HCT116 (cell line): ENCODE measurements at places on chromosomes 1 and 21.

- DNase-seq: no peak
Observed at GRCh38 chr1:74412244-74412643, 100.2 kb downstream of the LRRC53 start.

DNA sequence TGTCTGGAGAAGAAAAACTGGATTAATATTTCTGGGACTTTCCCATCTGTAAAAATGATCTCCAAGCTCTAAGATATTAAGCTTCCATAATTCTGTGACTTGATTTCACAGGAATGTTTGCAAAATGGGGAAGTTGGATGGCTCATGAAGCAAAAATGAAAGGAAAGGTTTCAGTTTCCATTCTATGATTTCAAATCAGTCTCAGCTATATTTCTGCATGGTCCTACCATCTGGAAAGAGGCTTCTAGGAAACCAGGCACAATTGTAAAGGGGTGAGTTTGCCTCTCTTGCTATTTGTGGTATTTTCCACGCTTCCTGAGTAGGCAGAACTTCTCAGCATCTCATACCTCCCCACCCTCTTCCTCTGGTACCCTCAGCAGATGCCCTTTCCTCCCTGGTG lies 22.4 kb upstream of the ACTN2 start:
- no peak for DNase-seq

GRCh38 chr1:120178799-120179756 lies 2.8 kb upstream of the SEC22B start:
- no peak for DNase-seq

GRCh38 chr1:214044438-214045214 lies 56.9 kb downstream of the PROX1 start:
- no peak for DNase-seq

DNA sequence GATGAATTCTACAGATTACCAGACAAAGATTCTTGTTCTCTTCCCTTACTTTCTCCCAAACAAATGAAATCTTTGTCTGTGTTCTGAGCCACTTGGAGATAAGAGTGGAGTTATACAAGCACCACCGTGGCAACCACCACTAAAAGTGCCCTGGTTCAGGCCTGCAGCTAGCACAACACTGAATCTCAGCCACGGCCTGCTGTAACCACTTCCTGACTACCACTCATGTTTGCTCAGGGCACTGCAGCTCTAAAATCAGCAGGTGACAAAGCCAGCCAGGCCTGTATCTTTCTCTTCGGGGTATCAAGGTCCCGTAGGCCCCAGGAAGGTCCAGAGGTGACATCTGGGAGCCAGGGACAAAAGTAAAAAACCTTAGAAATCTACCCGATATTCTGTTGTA lies 3.2 kb upstream of the OR2T6 start:
- no peak for DNase-seq

DNA sequence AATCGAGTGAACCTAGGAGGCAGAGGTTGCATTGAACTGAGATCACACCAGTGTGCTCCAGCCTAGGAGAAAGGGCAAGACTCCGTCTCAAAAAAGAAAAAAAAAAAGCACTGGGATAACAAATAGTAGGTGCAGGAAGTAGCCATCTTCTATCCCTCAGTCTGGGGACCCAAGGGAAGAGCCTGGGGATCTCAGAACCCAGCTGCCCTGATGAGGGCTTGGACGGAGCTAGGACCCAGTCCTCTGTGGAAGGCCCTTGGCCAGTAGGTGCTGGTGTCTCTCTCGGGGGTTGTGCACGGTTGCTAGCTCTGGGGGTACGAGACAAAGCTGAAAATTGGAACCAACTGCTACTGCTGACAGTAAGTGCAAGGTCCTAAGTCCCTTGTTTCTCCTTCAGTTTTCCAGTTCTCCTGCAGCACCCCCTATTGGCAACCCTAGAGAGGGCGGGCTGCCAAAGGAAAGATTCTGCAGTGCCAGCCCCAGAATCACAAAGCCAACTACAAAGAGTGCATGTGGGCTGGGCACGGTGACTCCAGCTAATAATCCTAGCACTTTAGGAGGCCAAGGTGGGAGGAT lies 57.6 kb upstream of the KIF1B start:
- peak; percentile 16 for DNase-seq

DNA sequence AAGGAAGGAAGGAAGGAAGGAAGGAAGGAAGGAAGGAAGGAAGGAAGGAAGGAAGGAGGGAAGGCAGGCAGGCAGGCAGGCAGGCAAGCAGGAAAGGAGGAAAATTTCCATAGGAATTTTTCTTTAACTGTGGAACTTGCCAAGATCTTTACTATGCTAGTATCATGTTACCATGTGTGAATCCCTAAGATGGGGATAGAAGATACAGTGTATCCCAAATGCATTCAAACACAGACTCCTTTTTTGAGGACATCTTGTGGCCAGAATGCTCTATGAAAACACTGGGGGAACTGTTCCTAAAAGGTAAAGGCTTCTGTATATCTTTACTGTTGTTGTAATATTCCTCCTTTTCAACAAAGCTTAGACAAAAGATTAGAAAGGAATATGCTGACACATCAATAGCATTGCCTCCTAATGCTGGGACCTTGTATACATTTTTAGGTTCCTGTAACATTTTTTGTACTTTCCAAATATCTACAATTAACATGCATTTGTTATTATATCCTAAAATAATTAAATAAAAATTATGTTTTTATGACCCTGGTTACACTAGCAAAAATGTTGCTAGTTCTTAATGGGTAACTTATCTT lies 20.6 kb downstream of the CCDC190 start:
- DNase-seq: no peak

DNA sequence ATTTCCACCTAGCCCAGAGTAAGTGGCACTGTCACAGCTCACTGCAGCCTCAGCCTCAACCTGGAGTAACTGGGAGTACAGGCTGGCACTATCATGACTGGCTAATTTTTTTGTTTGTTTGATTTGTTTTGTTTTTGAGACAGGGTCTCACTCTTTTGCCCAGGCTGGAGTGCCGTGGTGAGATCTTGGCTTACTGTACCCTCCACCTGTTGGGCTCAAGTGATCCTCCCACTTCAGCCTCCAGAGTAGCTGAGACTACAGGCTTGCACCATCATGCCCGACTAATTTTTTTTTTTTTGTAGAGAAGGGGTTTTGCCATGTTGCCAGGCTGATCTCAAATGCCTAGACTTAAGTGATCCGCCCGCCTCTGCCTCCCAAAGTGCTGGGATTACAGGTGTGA lies 2.5 kb downstream of the UCK2 start:
- no peak for DNase-seq

DNA sequence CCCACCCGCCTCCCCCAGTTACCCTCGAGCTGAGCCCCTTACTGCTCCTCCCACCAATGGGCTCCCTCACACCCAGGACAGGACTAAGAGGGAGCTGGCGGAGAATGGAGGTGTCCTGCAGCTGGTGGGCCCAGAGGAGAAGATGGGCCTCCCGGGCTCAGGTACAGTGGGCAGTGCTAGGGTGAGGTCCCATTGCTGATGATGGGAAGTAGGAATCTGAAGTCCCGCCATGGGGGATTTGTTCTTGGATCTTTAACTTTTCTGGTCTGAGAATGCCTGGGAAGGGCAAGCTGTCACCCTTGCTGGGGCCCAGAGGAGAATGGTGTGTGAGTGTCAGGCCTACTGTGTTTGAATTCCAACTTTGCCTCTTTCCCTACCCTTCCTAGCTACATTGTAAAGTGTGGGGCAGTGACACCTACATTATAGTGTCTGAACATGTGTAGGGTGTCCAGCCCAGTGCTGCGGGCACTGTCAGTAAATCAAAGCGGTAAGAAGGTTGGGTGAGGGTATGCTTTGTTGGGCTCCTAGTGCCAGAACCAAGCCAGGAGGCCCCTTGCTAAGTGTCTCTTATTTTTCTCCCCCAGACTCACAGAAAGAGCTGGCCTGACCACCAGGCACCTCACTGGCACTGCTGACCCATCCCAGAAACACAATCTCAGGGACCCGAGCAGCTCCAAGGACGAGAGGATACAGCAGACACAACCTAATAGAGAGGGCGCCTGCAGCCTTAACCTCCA lies 44.7 kb downstream of the YARS1 start:
- DNase-seq: no peak

GRCh38 chr1:36599828-36600227 lies 117.1 kb upstream of the CSF3R start:
- no peak for DNase-seq

DNA sequence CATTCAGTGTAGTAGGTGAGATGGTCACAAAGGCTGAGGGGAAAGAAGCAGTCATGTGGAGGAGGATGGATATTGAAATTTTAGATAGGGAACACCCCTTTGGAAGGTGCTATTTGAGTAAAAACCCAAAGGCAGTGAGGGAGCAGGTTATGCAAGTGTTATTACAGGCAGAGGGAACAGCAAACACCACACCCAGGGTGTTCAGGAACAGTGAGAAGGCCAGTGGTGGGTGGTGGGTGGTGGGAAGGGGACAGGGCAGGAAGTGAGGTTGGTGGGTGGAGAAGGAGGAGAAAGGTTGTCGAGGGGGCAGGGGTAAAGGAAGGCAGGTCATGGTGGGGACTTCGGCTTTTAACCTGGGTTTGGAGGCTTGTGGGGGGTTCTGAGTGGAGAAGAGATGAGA lies 39.2 kb upstream of the SCMH1 start:
- no peak for DNase-seq

DNA sequence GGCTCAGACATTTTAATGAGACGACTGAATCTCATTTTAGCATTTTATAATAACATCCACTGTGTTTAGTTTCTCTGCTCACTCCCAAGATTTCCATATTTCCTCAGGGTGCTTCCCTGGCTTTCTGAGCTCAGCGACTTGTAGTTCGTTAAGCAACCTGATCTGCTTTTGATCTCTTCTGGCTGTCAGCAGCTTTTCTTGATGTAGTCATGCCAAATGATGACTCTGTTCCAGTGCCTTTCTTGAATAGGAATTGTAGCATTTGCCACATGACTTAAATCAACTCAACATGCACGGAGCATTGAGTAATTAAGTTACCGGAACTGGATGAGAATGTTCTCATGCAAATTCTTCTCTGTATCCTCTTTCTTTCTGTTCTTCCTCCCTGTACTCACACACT lies 246.1 kb downstream of the FMN2 start:
- DNase-seq: no peak

- no peak for DNase-seq
Observed at GRCh38 chr1:226568975-226569741, 20.6 kb downstream of the STUM start.

DNA sequence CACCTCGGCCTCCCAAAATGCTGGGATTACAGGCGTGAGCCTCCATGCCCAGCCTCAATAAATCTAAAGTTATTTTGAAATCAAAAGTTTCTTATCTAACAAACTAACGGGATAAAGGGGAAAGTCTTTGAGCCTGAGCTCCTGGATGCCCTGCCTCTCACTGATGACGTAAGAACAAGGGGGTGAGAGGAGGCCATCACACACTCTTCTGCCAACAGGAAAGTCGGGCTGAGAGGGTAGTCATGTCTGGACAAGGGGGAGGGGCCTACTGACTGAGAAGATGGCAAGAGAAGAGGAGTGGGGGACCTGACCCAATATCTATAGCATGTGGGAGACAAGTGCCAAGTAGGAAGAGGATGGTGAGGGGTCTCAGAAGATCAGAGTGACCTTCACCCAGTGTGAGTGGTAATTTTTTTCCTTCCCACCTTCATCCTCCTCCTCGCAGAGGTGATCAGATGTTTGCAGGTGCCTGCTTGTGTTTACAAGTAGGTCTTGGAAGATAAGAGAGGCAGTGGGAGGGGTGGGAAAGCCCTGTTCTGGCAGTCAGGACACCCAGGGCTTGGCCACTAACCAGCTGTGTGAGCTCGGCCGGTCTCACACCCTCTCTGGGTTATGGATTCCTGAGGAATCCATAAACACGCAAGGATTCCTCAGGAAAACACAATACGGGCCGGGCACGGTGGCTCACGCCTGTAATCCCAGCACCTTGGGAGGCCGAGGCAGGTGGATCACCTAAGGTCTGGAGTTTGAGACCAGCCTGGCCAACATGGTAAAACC lies 9.6 kb downstream of the UQCRHL start:
- DNase-seq: no peak

DNA sequence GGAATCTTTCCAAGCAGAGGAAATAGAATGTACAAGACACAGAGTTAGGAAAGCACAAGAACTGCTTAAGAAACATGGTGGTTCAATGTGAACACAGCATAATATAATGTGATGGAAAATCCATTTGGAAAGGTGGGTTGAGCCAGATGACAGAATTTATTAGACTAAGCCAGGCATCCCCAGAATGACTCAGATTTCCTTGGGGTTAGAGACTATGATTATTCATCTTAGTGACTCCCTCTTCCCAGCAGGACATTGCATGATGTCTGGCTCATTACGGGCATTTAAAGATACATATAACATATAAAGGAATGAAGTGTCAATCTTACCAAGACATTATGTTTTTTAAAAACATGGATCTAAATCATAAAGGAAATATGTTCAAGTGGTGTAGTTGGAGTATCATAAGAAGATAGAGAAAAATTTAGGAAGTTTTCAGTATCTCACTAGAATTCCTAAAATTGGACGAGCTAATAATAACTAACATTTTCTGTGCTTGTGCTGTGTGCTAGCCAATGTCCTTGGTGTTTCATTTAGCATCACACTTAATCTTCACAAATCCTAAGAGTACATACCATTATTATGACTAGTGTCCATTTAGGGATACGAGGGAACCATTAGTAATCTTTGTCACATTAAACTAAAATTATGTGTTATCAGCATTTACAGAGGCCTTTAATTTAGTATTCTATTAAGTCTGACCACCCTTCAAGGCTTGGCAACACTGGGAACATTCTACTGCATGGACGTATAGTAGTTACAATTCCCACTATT lies 41.0 kb upstream of the ST6GALNAC5 start:
- no peak for DNase-seq

DNA sequence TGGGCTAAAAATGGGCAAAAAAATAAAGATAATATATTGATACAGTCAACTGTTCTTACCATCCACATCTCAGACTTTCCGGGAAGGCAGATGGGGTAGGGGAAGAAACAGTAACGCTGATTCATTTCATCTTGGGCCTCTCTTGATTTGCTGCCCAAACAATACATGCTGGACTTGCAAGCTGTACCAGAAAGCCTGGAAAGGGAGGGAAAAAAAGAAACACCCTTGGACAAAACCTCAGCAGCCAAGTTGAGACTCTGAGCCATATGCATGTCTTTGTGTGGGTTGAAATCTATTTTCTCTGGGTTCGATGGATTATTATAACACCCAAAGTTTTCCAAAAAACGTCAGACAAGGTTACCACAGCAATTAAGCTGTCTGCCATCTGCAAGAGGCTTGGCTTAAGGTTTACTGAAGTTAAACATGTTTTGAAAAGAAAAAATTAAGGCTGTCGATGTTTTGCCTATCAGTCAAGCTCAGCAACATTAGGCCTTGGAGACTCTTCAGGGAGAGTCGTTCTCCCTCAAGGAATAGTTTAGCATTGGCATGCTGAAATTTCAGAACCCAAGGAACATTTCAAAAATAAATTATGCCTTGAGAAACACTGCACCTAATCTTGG lies 71.2 kb downstream of the PSMG1 start:
- no peak for DNase-seq

DNA sequence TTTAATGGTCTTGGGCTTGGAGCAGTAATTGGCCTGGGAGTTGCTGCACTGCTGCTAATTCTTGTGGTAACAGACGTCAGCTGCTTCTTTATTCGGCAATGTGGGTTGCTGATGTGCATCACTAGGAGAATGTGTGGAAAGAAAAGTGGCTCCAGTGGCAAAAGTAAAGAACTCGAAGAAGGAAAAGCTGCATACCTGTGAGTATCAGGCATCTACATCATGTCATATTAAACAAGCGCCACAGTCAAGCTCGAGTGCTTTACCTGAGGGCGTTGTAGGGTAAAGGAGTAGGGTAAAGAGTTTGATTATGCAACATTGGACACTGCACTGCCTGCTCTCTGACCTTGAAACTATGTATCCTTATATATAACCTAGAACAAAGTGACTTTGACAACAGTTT lies 510.6 kb downstream of the NCAM2 start:
- DNase-seq: no peak

- no peak for DNase-seq
Observed at GRCh38 chr1:155794605-155795245, 62.3 kb downstream of the GON4L start.

GRCh38 chr1:60078182-60078581 lies 4.6 kb upstream of the C1orf87 start:
- DNase-seq: no peak
